ENCODE measurements at places on chromosomes 13 and 19. TPM values are rescaled to one million over a fixed set of nuclear protein-coding genes. Genes with fewer than 3 reads are reported as not detected.
A peak's percentile ranks its signal among the peaks of the same experiment; 100 is the strongest.

- no peaks in the 10 kb centered on the region for H3K36me3 ChIP-seq
- H3K27me3 ChIP-seq: no peaks in the 10 kb centered on the region
- no peaks in the 10 kb centered on the region for H3K4me1 ChIP-seq
- no peak overlapping the region for H3K27ac ChIP-seq
Observed at GRCh38 chr13:110676595-110677587, 29.0 kb downstream of the CARS2 start.

Gene CDC42EP5
- total RNA-seq: 40.6 TPM

Gene SYNGR4
- total RNA-seq: not detected

DNA sequence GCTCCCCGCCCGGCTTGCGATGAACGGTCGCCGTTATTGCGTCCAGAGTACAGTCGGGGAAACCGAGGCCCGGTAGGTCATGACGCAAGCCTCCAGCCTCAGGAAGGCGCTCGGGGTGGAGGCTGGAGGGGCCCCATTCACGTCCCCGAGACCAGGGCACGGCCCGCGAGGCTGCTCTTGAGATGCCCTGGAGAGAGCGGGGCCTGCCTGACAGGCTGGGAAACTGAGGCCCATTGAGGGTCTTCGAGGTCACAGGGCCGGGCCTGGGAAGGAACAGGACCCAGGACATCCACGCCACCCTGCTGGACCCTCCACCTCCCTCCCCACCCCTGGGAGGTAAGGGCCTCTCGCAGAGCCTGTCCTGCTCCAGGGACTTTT, 367 bp downstream of the NDUFS7 start:
- H3K27me3 ChIP-seq: no peaks in the 10 kb centered on the region
- H3K36me3 ChIP-seq: no peaks in the 10 kb centered on the region
- DNase-seq: no peak
- peak overlapping the region; percentile 96 for H3K4me3 ChIP-seq

GRCh38 chr13:92403606-92404005, 823.0 kb upstream of the GPC6 start:
- no peaks in the 10 kb centered on the region for H3K4me1 ChIP-seq
- H3K36me3 ChIP-seq: no peaks in the 10 kb centered on the region
- no peak overlapping the region for H3K4me3 ChIP-seq

Gene UHRF1
- total RNA-seq: 0.66 TPM

Gene PRODH2
- not detected for total RNA-seq

DNA sequence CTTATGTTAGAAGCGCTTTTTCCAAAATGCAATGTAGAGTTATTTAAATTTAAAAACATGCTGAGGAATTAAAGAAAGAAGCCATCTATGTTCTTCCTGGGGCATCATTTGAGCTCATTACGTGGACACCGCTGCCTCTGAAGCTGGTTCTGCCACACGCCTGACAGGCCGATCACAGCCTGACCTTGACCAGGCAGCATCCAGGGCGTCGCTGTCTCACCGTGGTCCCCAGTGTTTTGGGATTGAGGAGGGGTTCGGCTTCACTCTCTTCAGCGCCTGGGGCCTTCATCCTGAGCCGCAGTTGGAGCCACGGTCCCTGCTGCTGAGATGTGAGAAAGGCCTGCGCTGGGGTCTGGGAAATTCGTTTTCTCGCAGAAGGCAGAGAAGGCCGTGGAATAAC, 64.0 kb downstream of the ATP11A start:
- no peaks in the 10 kb centered on the region for H3K36me3 ChIP-seq
- no peak for DNase-seq
- no peaks in the 10 kb centered on the region for H3K4me1 ChIP-seq

Gene KASH5
- total RNA-seq: not detected

- no peaks in the 10 kb centered on the region for H3K27me3 ChIP-seq
- no peaks in the 10 kb centered on the region for H3K36me3 ChIP-seq
- no peak overlapping the region for H3K4me3 ChIP-seq
- DNase-seq: no peak
- no peak overlapping the region for H3K27ac ChIP-seq
Observed at GRCh38 chr13:100460266-100460665, 128.3 kb downstream of the GGACT start.

Gene FXYD7
- not detected for total RNA-seq

DNA sequence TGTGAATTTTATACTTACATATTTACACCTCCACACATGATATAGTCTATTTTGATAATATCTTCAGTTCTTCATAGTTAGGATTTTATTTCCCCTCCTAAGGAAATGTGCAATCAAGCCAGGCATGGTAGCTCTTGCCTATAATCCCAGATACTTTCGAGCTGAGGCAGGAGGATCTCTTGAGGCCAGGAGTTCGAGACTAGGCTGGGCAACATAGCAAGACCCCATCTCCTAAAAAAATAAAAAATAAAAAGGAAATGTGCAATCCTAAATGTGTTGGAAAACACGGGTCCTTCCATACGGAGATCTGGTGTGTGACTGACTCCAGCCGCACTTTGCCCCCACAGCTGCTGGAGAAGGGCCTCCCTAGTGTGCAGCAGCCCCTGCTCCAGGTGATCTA, 71.5 kb downstream of the ZAR1L start:
- no peak overlapping the region for H3K27ac ChIP-seq
- H3K4me3 ChIP-seq: no peak overlapping the region
- no peaks in the 10 kb centered on the region for H3K36me3 ChIP-seq
- H3K27me3 ChIP-seq: no peaks in the 10 kb centered on the region
- no peak for DNase-seq

- DNase-seq: no peak
- H3K36me3 ChIP-seq: no peaks in the 10 kb centered on the region
- no peaks in the 10 kb centered on the region for H3K4me1 ChIP-seq
- H3K27me3 ChIP-seq: no peaks in the 10 kb centered on the region
Observed at GRCh38 chr19:13781547-13781946, 7.3 kb downstream of the C19orf53 start.

Gene CELF5
- 0.59 TPM for total RNA-seq

DNA sequence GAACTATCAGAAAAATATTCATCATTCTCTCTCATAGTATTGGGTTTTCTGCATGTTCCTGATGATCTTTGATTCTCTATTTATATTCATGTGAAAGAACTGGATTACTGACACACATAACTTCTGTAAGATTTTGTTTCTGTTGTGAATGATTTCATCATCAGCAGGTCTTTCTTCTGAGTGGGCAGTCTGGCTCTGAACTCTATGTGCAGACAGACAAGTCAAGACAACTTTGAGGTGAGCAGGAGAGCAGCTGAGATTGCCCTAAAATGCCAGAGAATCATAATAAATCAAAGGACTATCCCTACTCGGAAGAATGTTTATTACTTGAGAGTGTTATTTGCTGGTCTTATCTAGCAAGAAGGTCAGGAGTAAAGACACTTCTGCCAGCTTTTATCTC, 652.1 kb upstream of the GPC6 start:
- H3K4me3 ChIP-seq: no peak overlapping the region
- H3K4me1 ChIP-seq: no peaks in the 10 kb centered on the region
- DNase-seq: no peak
- H3K27ac ChIP-seq: no peak overlapping the region
- H3K27me3 ChIP-seq: no peaks in the 10 kb centered on the region

DNA sequence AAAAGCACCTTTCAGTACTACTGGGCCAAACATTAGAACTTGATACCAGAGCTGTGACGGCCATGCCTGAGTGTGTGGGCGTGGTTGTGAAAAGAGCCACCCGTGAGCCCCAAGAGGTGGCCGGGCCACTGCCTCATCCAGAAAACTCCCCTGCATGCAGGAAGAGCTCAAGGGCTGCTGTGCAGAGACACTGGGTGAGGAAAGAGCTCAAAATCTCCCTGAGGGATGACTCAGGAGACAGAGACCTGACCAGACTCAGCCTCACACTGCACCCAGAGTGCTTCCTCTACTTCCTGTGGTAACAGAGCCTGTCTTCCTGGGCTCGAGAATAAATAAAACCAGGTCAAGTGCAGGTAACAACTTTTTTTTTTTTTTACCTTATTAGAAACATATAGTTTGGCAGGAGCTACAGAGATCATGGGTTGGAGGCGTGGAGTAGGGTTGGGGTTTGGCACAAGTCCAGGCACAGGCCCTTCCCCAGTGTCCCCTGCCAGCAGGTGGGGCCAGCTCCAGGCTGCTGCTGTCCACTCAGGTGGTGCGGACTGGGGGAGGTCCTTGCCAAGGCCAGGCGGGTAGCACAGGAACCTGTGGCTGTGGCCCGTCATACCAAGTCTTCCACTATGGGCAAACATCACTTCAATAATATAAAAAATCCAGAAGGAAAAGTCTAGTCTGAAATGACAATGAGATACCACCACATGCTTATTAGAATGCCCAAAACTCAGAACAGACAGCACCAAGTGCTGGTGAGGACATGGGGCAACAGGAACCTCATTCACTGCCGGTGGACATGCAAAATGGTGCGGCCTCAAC, 25.5 kb downstream of the ELL start:
- peaks cover 30% of the 10 kb centered on the region for H3K4me1 ChIP-seq
- H3K27me3 ChIP-seq: no peaks in the 10 kb centered on the region
- no peak overlapping the region for H3K4me3 ChIP-seq
- no peak for DNase-seq
- no peaks in the 10 kb centered on the region for H3K36me3 ChIP-seq

Gene ZNF382
- 13.0 TPM for total RNA-seq

GRCh38 chr19:2969104-2969504, 8.3 kb upstream of the TLE6 start:
- H3K36me3 ChIP-seq: no peaks in the 10 kb centered on the region
- no peak overlapping the region for H3K4me3 ChIP-seq
- peak overlapping the region; percentile 66 for H3K27ac ChIP-seq
- DNase-seq: no peak
- H3K4me1 ChIP-seq: peaks cover 6% of the 10 kb centered on the region

DNA sequence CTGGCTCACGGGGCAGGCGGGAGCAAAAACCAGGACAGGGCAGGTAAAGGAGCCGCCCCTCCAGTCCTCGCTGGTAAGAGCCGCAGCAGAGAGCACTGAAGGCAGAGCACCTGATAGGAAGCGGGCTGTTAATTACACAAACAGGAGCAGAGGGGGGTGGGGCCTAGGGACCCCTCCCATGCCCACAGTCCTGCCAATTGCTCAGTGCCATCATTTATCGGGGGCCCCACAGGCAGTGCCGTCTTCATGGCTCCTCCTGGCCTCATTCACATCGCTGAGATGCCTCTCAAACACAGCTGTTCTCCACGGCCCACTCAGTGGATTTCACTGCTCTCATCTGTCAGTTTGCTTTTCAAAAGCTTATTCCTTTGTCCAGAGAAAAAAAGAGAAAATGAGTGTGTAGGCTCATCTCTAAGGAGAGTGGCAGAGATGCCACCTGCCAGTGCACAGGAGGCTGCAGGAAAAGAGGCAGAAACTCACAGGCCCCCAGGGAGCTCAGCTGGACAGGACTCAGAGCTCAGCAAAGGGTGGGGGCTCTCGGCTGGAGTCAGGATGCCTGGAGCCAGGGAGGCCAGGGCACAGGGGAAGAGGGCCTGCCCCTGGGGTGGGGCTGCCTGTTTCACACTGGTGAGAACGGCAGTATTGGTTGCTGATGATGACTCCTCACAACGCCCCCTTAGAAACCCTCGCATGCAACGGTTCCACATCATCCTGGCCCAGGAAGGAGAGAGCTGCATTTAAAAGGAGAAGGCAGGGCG, 174.6 kb downstream of the COL4A1 start:
- H3K27me3 ChIP-seq: no peaks in the 10 kb centered on the region
- H3K27ac ChIP-seq: no peak overlapping the region
- DNase-seq: no peak
- no peaks in the 10 kb centered on the region for H3K4me1 ChIP-seq
- no peak overlapping the region for H3K4me3 ChIP-seq
- no peaks in the 10 kb centered on the region for H3K36me3 ChIP-seq

- no peaks in the 10 kb centered on the region for H3K4me1 ChIP-seq
- H3K36me3 ChIP-seq: no peaks in the 10 kb centered on the region
- no peak for DNase-seq
- no peaks in the 10 kb centered on the region for H3K27me3 ChIP-seq
- no peak overlapping the region for H3K4me3 ChIP-seq
Observed at GRCh38 chr13:73981595-73981994, 152.6 kb downstream of the KLF12 start.

GRCh38 chr19:38683393-38684077, 36.1 kb downstream of the ACTN4 start:
- H3K36me3 ChIP-seq: no peaks in the 10 kb centered on the region
- peaks cover 27% of the 10 kb centered on the region for H3K4me1 ChIP-seq
- peak overlapping the region; percentile 99 for H3K27ac ChIP-seq
- DNase-seq: peak; percentile 97

Gene COX6B2
- 0.73 TPM for total RNA-seq

Gene TLE2
- total RNA-seq: 65.6 TPM

DNA sequence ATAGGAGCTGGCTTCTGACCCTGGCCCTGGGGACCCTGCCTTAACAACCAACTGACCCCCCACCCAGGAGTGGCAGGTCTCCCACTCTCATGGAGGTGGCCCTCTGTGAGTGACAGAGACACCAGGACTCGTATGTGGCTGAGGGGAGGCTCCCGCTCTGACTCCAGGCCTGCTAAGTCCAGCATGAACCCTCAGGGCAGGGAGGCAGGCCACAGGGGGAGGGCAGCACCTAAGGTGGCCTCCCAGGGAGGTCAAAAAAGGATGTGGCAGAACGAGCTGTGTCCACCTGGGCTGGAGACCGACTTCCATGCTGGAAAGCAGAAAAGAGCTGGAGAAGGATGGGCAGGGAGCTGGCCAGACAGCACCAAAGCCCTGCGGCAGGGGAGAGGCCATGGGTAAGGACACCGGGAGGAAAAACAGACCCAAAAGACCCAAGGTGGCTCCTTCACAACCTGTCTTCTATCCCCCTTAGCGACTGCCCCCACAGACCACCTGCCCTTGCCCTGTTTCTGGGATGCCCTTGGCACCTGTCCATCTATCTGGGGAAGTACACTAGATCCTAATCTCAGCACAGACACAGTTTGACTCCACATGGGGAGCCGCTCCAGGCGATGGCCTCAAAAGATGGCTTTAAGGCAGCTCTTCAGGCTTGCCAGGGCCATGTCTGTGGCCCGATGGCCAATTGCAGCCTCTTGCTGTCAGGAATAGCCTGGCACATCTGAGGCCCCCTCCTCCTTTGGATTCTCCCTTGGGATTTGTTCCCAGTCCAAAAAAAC, 10.5 kb upstream of the SLC35E1 start:
- DNase-seq: no peak
- H3K27ac ChIP-seq: peak overlapping the region; percentile 81
- H3K4me3 ChIP-seq: no peak overlapping the region
- no peaks in the 10 kb centered on the region for H3K27me3 ChIP-seq

DNA sequence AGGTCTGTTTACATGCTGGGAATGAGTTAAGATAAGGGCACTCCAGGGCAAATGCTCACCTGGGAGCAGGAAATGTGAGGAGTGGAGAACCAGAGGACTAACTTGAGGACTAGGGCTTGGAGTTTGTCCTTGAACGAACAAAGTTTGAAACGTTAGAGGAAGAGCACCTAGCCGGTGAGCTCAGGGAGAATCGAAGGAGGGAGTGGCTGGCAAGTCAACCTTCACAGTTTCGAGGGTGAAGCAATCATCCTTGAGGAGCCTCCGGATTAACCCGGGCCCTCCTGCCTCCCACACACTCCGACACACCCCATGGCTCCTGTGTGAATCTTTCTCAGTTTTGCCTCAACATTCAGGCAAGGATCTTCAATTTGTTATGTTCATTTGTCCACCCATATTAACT, 58.6 kb downstream of the LMO7 start:
- no peak overlapping the region for H3K27ac ChIP-seq
- no peaks in the 10 kb centered on the region for H3K4me1 ChIP-seq
- H3K36me3 ChIP-seq: no peaks in the 10 kb centered on the region
- no peak overlapping the region for H3K4me3 ChIP-seq
- DNase-seq: no peak
- no peaks in the 10 kb centered on the region for H3K27me3 ChIP-seq

- no peaks in the 10 kb centered on the region for H3K36me3 ChIP-seq
- H3K4me3 ChIP-seq: no peak overlapping the region
- no peaks in the 10 kb centered on the region for H3K27me3 ChIP-seq
- DNase-seq: no peak
Observed at GRCh38 chr13:97726664-97727280, 226.7 kb upstream of the IPO5 start.

- no peaks in the 10 kb centered on the region for H3K4me1 ChIP-seq
- no peaks in the 10 kb centered on the region for H3K36me3 ChIP-seq
- H3K27ac ChIP-seq: no peak overlapping the region
Observed at GRCh38 chr13:110426735-110427134, 119.7 kb downstream of the COL4A2 start.
